Adipocyte (in vitro differentiated cells): ENCODE measurements at places on chromosomes 2 and 18.

GRCh38 chr2:166381-166780, 97.5 kb downstream of the SH3YL1 start:
- DNase-seq: no peak

GRCh38 chr2:24906466-24906865, 13.6 kb downstream of the ADCY3 start:
- no peak for DNase-seq

GRCh38 chr2:69077252-69077950, 64.4 kb downstream of the ANTXR1 start:
- no peak for DNase-seq

- no peak for DNase-seq
Measured at GRCh38 chr2:41774011-41774605, 273.7 kb upstream of the PKDCC start.

DNA sequence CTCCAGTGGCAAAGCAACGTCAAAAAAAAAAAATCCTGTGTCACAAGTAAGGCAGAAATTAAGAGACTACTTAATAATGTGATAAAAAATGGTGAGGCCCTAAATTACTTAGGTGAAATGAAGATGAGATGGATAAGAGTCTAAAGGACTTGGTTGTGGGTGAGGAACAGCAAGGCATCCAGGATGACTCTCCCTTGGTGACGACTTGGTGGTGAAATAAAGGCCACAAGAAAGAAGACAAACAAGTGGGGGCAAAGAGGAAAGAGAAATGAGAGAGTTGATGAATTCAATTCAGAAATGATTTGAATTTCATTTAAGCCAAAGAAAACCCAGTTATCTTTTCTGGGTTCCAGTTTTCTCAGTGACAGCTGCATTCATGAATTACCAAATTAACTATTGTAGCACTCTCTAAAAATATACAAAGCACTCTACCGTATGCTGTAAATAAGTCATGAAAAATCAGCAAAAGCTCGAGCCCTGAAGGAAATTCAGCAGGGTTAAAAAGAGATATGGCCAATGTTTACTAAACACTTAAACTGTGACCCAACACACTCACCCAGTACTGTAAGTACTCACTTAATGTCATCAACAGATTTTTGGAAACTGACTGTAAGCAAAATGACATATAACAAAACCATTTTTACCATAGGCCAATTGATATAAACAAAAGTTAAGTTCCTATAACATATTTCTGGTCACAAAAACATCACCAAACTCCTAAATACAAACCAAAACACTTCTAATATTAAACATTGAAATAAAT, 1.4 kb downstream of the METTL8 start:
- DNase-seq: no peak

- DNase-seq: no peak
Measured at GRCh38 chr2:40311026-40311425, 140.9 kb downstream of the SLC8A1 start.

DNA sequence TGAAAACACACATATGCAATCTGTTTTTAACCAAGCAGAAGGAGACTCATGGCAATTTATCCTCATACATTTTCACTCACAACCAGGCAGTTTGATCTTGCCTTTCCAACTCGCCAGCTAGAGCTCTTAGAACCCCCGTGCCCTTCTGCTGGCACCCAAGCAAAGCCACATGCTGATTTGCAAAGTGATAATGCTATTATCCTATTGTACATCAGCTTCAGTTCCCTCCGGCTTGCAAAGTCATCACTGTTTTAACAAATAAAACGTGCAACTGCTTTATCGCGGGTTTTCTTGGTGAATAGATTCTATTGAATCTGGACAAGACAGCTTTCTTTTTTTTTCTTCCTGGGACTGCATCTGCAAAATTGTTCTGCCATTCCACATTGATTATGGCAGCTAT, 314.6 kb downstream of the LNPK start:
- no peak for DNase-seq

GRCh38 chr18:47719096-47719780, 211.2 kb downstream of the SMAD2 start:
- no peak for DNase-seq

DNA sequence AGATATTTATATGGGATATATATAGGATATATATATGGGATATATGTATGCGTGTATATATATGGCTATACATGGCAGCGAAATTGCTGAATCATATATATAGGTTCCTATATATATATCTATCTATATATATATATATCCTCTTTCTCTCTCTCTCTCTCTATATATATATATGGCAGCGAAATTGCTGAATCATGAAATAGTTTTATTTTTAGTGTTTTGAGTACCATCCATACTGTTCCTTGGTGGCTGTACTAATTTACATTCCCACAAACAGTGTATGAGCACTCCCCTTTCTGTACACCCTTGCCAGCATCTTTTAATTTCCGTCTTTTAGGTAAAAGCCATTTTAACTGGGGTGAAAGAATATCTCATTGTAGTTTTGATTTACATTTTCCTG, 397.6 kb upstream of the LINC00305 start:
- no peak for DNase-seq

DNA sequence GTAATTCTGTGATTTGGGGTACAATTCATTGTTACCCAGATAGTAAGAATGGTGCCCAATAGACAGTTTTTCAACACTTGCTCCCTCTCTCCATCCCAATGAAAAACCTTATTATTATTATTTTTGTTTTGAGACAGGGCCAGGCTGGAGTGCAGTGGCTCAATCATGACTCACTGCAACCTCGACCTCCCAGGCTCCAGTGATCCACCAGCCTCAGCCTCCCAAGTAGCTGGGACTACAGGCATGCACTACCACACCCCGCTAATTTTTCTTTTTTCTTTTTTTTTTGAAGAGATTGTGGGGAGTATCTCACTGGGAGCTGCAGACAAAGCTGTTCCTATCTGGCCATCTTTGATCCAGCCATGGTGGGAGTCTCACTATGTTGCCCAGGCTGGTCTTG, 7.2 kb downstream of the TGFA start:
- DNase-seq: no peak

DNA sequence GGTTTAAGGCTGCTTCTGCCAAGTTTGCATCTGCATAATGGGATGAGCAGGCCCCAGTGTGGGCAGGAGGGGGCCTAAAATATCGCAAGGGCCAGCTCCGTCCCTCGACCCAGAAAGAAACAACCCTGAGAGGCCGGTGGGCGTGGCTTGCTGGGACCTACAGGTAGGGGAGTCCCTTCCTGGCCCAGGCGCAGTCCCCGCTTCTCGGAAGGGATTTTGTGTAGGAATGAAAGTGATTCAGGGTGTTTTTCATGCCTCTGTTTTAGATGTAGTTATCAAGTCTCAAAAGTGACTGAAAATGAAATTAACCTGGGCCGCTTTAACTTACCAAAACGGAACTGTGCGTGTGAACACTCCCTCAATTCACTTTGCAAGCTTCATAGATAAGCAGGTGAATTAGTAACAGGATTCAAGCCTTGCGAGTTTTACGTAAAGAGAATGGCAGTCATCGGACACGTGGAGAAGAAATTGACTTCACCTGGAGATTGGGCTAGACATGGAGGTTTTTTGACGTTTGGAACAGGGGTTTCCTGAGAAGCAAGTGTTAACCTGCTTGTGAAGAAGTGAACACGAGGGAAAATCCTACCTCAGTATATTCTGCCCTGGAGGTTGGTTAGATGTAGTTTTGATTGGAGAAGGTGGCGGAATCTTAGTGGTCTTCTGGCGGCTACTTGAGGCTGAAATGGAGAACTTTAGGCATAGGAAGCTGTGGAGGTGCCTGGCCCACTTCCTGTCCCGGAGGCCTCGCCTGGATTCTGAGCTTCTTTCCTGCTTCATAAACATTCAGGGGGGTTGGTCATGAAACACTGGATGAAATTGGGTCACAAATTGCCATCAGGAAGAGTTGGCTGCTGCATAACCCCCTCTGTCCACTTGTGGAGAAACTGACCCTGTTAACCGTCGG, 1.7 kb downstream of the NCK2 start:
- peak; percentile 15 for DNase-seq

- no peak for DNase-seq
Measured at GRCh38 chr18:36427369-36427768, 129.9 kb downstream of the FHOD3 start.

- DNase-seq: no peak
Measured at GRCh38 chr2:44107974-44108373, 60.7 kb upstream of the PPM1B start.

DNA sequence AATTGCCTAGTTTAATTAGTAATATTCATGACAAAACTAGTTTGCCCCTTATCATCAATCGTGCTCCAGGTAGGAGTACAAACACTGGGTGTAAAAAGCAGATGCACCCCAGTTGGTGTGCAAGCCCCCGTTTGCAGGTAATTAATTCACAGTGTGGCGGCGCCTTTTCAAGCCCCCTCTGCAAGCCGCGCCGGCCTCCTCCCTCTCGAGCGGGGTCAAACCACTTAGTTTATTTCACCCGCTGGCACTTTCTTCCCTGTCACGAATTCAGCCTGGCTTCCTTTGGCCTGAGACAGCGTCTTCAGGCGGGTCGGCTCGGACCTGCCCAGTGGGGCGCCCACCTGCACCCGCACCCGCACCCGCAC, 64.7 kb upstream of the MAPRE2 start:
- DNase-seq: no peak

GRCh38 chr2:177717831-177718618, 325.5 kb downstream of the AGPS start:
- no peak for DNase-seq

GRCh38 chr2:109080757-109081156, 48.2 kb upstream of the SH3RF3 start:
- DNase-seq: no peak

DNA sequence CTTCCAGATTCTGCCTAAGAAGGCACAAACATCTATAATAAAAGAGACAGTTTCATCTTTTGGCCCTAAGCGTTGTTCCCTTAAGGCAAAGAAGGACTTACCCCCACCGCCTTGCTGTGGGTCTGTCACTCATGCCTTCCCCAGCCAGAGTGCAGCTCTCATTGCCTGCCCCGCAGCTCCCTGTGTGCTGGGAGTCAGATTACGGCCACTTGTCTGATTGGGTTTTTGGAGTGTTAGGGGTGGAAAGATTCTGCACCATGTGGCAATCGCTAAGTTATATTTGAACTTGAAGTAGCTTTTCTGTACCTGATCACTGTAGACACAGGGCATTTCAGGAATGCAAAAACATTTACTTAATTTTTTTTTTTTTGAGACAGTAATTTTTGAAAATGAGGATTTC, at the start of gene AQP4:
Gene AQP4, minus strand, starts transcription at position 151 of the 400 bp plus-strand sequence. Its CDS starts 18 bp downstream, at position 133.
- DNase-seq: no peak

DNA sequence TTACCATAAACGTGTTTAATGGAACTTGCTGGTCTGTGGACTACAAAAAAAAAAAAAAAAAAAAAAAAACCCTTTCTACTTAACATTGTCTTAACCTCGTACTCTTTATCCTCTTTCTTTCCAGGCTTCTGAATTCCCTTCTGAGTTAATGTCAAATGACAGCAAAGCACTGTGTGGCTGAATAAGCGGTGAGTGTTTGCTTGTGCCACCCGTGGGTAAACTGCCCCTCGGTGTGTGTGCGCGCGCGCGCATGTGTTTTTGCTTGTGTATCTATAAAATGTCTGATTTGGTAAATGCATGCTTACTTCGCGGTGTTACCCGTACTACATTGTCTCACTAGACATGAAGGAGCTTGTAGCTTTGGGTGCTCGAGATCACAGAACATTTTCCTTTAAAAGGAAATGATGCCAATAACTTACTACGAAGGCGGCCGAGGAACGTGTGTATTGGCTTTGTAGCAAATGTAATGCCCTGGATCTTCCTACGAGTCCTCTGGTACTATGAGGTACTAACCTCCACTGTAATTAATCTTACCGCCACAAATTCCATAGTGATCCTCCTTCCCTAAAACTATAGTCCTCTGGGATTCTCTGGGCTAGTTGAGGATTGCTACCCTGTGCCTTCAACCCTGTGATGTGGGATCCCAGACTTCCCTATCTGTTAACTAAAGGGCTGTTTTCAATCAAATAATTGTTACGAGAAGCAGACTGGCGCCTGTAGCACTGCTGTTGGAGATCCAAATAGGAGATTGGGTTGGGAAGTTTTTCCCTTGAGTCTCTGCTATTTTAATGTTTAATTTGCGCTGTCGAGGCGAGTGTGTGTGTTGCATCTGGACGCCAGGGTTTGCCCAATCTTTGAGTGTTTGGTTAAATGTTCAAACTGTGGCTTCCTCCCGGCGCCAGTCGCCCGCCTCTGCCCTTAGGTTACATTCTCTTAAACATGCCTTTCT, 1.1 kb downstream of the ID2 start:
- DNase-seq: peak; percentile 85

- no peak for DNase-seq
Measured at GRCh38 chr2:120963997-120964705, 228.5 kb downstream of the GLI2 start.

GRCh38 chr2:70793450-70793849, 3.0 kb upstream of the FIGLA start:
- DNase-seq: no peak

DNA sequence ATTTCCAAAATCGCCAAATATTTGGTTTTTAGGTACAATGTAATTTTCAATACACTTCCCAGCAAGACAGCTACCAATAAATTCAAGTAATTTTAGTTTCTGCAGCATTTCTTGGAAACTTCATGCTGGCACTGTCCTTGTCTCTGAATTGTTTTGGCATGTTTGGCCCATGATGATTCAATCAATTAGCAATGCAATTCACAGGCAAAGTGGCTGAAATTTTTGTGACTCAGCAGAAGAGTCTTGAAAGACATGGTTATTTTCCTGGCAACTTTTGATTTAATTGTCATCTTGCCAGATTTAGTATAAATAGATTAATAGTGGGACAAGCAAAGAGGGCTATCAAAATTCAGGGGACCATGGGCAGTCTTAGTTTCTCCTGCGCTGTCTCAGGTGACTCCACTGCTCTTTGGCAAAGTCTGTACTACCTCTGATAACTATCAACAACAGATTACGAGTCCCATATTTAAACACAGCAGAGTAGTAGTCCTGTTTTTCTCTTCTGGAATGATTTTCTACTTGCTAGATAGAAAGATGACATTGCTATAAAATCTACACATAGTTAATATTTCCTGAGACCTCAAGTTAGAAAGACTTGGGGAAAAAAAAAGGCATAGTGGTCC, 88.9 kb upstream of the CYP26B1 start:
- DNase-seq: peak; percentile 84
